ENCODE measurements at places on chromosomes 7 and 10.

GRCh38 chr7:149161241-149161848 lies 14.1 kb downstream of the ZNF398 start:
- DNase-seq: no peak

DNA sequence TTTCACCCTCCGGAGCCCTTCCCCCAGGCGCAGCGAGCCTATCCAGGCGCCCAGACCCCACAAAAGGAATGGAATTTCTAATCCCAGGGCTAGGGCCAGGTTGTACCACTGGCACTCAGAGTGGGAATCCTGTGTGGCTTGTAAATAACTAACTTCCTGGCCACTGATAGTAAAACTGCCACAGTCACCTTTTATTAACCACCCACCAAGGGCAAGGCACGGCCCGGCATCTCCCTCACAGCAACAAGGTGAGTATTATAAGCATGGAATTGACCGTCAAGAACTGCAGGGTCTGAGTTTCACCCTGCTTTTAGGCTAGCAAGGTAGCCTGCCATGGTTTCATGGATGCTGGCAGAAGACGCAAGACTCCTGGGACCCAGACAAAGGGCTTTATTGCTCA lies 51.1 kb downstream of the SPOCK2 start:
- no peak for DNase-seq

DNA sequence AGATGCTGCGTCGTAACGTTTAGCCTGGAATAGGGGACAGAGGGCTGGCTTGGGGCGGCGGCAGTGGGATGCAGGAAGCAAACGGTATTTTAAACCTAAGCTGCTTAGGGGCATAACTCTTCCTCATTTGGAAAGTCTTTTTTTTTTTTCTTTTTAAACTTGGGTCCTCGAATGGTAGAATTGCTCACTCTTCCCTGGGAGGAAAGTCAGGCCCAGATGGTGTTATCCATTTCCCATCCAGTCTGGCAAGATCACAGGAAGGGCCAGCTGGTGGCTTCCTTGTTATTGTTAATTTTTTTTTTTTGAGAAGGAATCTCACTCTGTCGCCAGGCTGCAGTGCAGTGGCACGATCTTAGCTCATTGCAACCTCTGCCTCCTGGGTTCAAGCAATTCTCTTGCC lies 56.6 kb downstream of the TMEM209 start:
- DNase-seq: no peak

GRCh38 chr7:77698042-77698625 lies 1.9 kb downstream of the RSBN1L start:
- no peak for DNase-seq

DNA sequence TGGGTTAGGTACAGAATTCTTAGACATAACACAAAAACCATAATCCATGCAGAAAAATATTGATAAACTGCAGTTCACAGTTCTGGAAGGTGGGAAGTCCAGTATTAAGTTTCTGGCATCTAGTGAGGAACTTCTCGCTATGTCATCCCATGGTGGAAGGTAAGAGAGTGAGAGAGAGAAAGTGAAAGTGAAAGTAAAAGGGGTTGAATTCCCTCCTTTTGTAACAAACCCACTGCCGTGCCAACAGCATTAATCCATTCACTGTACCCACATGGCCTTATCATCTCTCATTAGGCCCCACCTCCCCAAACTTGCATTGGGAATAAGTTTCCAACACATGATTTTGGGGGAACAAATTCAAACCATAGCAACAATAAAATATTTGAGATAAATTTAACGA lies 17.1 kb downstream of the ZNF485 start:
- no peak for DNase-seq

DNA sequence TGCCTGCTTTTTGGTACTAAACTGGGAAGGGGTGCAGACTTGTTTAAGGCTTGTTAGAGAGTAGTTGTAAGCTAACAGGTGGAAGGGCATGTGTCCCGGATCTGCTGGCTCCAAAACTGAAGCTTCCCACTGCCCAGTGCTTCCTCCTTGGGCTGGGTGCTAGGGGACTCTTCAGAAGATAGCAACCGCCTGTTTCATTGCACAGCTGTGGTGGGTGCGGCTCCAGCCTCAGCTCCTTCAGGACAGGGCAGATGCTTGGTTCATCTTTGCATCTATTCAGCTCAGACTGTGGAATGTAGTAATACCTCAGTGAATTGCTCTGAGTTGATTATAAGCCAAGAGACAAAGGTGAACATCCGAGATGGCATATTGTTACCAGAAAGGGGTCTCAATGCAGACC lies 527.1 kb downstream of the TYW1 start:
- no peak for DNase-seq

- DNase-seq: peak; percentile 60
Measured at GRCh38 chr10:1149793-1150637, 93.8 kb downstream of the WDR37 start.

GRCh38 chr7:140081774-140082425 lies 19.1 kb upstream of the PARP12 start:
- no peak for DNase-seq

DNA sequence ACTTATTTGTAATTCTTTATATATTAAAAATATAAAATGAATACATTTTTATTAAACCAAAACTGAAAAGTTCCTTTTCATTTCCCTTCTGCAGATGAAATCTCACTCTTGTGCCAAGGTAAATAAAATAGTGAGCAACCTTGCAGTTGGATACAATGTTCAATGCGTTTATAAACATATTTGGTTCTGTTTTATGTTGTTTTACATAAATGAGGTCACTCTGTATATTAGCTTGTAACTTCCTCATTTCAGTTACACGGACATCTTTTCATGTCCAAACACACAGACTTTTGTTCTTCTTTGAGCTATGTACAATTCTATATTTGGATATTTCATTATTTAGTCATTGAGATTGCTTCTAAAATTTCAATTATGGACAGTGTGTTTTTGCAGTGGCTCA lies 107.7 kb downstream of the BBS9 start:
- no peak for DNase-seq

DNA sequence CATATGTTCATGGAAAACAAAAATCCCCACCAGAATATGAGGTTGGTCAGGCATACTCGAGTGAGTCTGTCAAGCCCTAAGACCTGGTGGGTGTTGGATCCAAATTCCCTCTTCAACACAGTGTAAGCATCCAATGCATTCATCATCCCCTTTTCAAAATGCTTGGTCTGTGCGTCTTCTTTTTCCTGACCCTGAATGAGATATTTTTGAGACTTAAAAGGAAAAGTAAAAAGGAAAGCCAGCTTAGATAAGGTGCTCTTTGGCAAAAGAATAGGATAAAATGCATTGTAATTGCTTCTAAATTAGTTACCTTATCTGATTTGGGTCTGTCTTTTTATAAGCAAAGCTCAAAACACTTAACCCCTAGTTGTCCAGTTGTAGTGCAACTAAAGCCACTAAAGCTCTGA lies 331.5 kb downstream of the PTEN start:
- no peak for DNase-seq

Data from Right ventricle myocardium superior (tissue), 1 donor.